ENCODE measurements at places on chromosomes 12 and 14. TPM values are rescaled to one million over a fixed set of nuclear protein-coding genes. Genes with fewer than 3 reads are reported as not detected.

DEPDC4 gene
- total RNA-seq, result 4.2 TPM

DCAF4 gene
- total RNA-seq, result 16.0 TPM

GRCh38 chr12:89347325-89347829 lies 4.9 kb downstream of the DUSP6 start:
- no peak overlapping the region for H3K27ac ChIP-seq
- H3K36me3 ChIP-seq, result peaks cover 42% of the 10 kb centered on the region
- DNase-seq, result no peak
- peaks cover 51% of the 10 kb centered on the region for H3K4me1 ChIP-seq
- peak overlapping the region; percentile 86 for H3K4me3 ChIP-seq

SLC10A1 gene
- not detected for total RNA-seq

GRCh38 chr12:47903927-47904712 lies 674 bp downstream of the VDR start:
- H3K4me1 ChIP-seq, result peaks cover 50% of the 10 kb centered on the region
- H3K36me3 ChIP-seq, result peaks cover 46% of the 10 kb centered on the region
- peak; percentile 84 for DNase-seq
- H3K27me3 ChIP-seq, result peaks cover 20% of the 10 kb centered on the region
- peak overlapping the region; percentile 92 for H3K27ac ChIP-seq
- peak overlapping the region; percentile 94 for H3K4me3 ChIP-seq

- peaks cover 13% of the 10 kb centered on the region for H3K4me1 ChIP-seq
- H3K27ac ChIP-seq, result no peak overlapping the region
- peaks cover 12% of the 10 kb centered on the region for H3K27me3 ChIP-seq
- no peak for DNase-seq
- no peaks in the 10 kb centered on the region for H3K36me3 ChIP-seq
Observed at GRCh38 chr12:31203261-31203660, 122.7 kb downstream of the SINHCAF start.

TDRD9 gene
- total RNA-seq, result 0.62 TPM

OLR1 gene
- not detected for total RNA-seq

- no peak for DNase-seq
- no peak overlapping the region for H3K4me3 ChIP-seq
Observed at GRCh38 chr14:72217135-72217534, 284.9 kb downstream of the RGS6 start.

CBLN3 gene
- total RNA-seq, result 12.2 TPM

GRCh38 chr12:104303538-104304151 lies at the start of gene EID3:
Gene EID3, plus strand, starts transcription at chr12:104303739. Its CDS starts 196 bp downstream, at chr12:104303935.
- H3K27ac ChIP-seq, result peak within 1 kb of the TSS; percentile 96
- no peaks in the 10 kb centered on the region for H3K27me3 ChIP-seq
- peak within 1 kb of the TSS; percentile 81 for H3K4me3 ChIP-seq
- peaks cover 49% of the 10 kb centered on the region for H3K36me3 ChIP-seq
- peaks cover 57% of the 10 kb centered on the region for H3K4me1 ChIP-seq
- peak; percentile 95 for DNase-seq

PLD4 gene
- total RNA-seq, result not detected

CYP46A1 gene
- 0.05 TPM for total RNA-seq

GRCh38 chr12:117921929-117922777 lies 46.6 kb downstream of the KSR2 start:
- peaks cover 18% of the 10 kb centered on the region for H3K27me3 ChIP-seq
- no peaks in the 10 kb centered on the region for H3K36me3 ChIP-seq
- no peaks in the 10 kb centered on the region for H3K4me1 ChIP-seq
- no peak overlapping the region for H3K27ac ChIP-seq
- H3K4me3 ChIP-seq, result no peak overlapping the region

- no peak overlapping the region for H3K4me3 ChIP-seq
- no peak overlapping the region for H3K27ac ChIP-seq
- H3K4me1 ChIP-seq, result peaks cover 75% of the 10 kb centered on the region
- peaks cover 5% of the 10 kb centered on the region for H3K36me3 ChIP-seq
- no peaks in the 10 kb centered on the region for H3K27me3 ChIP-seq
Observed at GRCh38 chr12:76545486-76545885, 14.1 kb downstream of the OSBPL8 start.

DNA sequence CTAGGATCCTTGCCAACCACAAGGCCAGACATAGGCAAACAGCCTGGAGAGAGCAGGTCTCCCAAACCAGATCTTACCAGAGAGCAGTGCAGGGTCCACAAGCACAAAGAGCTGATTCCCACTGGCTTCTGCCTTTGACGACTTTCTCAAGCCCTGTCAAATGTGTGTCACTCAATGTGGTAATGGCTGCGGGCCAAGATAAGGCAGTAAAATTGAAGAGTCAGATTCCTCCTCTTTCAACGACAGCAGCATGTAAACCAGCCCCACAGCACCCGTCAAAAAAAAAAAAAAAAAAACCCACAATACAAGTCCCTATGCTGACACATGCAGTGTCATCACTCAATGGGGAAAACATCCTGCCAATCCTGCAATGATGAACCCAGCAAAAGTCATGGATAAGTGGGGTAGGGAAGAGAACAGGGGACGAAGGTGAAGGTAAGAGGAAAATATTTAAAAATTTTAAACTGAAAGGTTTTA lies at the start of gene STON2:
STON2 (minus strand) TSS at position 123 of the 477 bp plus-strand sequence. CDS start 1,942 bp downstream, outside the sequence.
- H3K4me3 ChIP-seq, result no peak within 1 kb of the TSS
- H3K27ac ChIP-seq, result no peak within 1 kb of the TSS
- H3K36me3 ChIP-seq, result no peaks in the 10 kb centered on the region
- H3K4me1 ChIP-seq, result peaks cover 15% of the 10 kb centered on the region

SELPLG gene
- 31.0 TPM for total RNA-seq

Data from activated CD4-positive, alpha-beta T cell treated with anti-CD3 and anti-CD28 coated beads for 36 hours (primary cell).